ENCODE measurements at places on chromosomes 12 and 14.

GRCh38 chr12:28824849-28825248 is 324.2 kb upstream of the FAR2 start:
- DNase-seq = peak; percentile 3

GRCh38 chr14:74667758-74668157 is 45.1 kb downstream of the AREL1 start:
- DNase-seq = peak; percentile 57

DNA sequence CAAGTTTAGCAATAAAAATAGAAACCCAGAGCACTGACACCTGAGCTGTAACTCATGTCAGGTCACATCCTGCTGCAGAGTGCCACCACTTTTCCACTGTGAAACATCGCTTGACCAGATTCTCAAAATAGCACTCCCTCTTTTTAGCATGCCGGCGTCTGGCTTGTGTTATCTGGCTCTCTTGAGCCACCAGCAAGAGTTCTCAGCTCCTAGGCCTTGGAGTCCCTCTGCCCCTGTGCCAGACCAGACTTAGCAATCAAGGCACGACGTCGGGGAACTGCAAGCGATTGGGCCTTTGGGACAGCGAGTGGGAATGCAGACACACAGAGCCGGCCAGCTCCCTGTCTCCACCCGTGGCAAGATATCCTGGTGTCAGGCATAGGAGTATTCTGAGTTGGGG is 52.5 kb downstream of the SPIC start:
- no peak for DNase-seq

GRCh38 chr14:54104601-54105145 is 148.0 kb upstream of the BMP4 start:
- no peak for DNase-seq

- no peak for DNase-seq
Observed at GRCh38 chr12:6360080-6360571, 15.2 kb downstream of the SCNN1A start.
